Activated T-helper 2 cell treated with anti-CD3 and anti-CD28 coated beads, Interferon-gamma antibody, Interleukin-2, Interleukin-4, amounts not matched to agents 10 μg/mL and 5 μg/mL and 100 μg/mL, durations not matched to agents 14 hours and 24 hours and 36 hours (primary cell): ENCODE measurements at places on chromosomes 1 and 21. TPM values are rescaled to one million over a fixed set of nuclear protein-coding genes. Genes with fewer than 3 reads are reported as not detected.

CDK18 gene
- total RNA-seq = 0.37 and 0.68 TPM in 2 replicates

TRIM17 gene
- total RNA-seq = 2.3 and 2.7 TPM in 2 replicates

KCND3 gene
- not detected in 2 replicates for total RNA-seq

FOXE3 gene
- not detected in 2 replicates for total RNA-seq

KRTAP7-1 gene
- total RNA-seq = not detected in 2 replicates

LRRC71 gene
- total RNA-seq = not detected in 2 replicates

SPATA46 gene
- not detected in 2 replicates for total RNA-seq

HTR6 gene
- total RNA-seq = not detected in 2 replicates
